ENCODE measurements at places on chromosomes 11 and 22. TPM values are rescaled to one million over a fixed set of nuclear protein-coding genes. Genes with fewer than 3 reads are reported as not detected.

- peak; percentile 7 for DNase-seq
Measured at GRCh38 chr22:33519071-33519973, 401.0 kb downstream of the LARGE1 start.

The PDE2A gene
- not detected for total RNA-seq

The TRIM22 gene
- total RNA-seq: 1.7 TPM

- peak; percentile 33 for DNase-seq
Measured at GRCh38 chr11:35487532-35488078, 37.8 kb downstream of the PAMR1 start.

DNA sequence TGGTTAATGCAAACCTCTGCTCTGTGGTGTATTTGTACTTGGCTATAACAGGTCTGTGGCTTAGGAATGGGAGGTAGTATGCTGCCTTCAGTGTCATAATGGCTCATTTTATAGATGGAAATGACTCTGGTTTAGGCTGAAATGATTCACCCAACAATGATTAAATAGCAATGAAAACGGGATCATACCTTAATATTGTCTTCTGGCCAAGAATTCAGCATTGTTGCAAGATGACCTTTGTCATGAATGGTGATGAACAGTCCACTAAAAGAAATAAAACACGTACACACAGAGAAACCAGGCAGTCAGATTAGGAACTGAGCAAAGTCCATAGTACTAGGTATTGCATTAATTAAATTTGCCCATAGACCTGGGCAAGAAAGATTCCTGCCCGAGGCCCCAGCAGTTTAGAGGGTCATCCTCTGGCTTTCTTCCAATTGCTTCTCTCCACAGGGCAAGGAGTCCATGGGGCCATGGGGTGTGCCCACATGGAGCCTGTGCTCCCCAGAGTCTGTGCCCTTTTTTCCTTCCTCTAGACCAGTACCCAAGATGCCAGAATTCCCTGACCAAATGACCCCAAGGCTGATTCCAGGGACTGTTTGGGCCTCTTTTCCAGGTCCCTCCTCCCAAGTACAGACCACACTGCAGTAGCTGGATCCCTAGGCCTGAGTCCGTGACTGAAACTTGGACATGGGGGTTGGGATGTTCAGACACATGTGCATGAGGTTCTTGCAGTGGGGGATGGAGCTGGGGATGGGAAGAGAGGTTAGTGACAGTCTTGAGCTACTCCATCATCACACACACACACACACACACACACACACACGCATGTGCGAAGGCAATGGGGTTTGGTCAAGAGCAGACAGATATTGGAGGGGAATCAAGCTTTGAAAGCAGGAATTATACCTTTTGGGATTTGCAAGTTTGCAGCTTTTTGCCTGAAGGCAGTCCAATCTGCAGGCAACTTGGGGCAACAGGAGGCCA, 134.2 kb downstream of the CCDC81 start:
- no peak for DNase-seq

The RIMBP3B gene
- total RNA-seq: 1.3 TPM

The NAALAD2 gene
- total RNA-seq: not detected

DNA sequence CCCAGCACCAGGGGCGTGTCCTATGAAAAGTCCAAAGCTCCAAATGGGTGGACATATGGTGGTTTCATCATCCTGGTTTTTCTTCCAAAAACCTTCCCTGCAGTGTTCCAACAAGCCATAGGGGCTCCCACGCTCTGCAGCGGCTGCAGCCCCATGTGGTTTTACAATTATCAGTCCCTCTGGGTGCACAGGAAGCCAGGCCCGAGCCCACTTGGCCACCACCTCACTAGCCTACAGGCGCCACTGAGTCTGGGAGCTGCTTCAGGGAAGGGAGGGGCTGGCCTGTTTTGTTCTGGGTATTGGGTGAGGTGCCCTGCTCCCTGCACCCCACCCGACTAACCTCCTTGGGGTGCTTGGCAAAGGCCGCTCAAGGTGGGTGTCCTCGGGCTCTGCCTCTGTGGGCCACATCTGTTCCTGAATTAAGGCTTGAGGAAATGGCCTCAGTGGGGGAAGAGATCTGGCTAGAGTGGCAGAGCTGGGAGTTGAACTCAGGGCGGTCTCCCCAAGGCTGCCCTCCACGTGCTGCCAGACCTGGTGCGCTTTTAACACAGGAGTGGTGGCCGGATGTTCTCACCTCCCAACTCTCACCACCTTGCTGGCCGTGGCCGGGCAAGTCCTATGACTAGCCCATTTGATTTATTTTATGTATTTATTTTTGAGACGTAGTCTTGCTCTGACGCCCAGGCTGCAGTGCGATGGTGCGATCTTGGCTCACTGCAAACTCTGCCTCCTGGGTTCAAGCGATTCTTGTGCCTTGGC, 5.3 kb upstream of the CDC42BPG start:
- DNase-seq: peak; percentile 54
